ENCODE measurements at places on chromosomes 12 and 14. TPM values are rescaled to one million over a fixed set of nuclear protein-coding genes. Genes with fewer than 3 reads are reported as not detected.
A peak's percentile ranks its signal among the peaks of the same experiment; 100 is the strongest.

The FIGNL2 gene
- 0.76 TPM for total RNA-seq

The SYT1 gene
- total RNA-seq = not detected

The CCDC175 gene
- total RNA-seq = not detected

DNA sequence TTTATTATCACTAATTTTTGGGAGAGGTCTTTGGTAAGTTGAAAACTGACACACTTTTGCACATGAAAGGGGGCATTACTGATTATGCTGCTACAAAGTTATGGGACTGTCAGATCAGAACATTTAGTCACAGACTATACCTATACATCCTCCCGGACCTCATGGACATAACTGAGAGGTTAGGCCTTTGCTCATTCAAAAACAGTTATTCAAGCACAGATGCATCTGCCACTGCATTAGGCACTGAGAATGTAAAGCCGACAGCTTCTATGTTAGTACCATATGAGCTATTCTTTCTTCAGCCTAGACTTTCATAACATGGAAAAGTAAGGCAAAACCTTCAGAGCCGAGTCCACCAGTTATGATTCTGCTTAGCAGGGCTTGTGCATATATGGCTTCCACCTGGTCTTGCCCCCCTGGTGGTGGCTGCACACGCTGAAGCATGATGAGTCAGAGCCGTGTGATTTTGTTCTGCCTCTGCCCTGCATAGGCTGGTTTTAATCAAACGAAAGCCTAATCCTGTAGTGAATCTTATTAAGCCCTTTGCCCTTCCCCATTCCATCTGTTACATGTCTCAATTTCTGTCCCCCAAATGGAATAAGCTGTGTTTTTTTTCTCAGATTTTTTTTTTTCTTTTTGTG lies 21.8 kb upstream of the RNU6-8 start:
- no peak for DNase-seq
- H3K36me3 ChIP-seq = peaks cover 6% of the 10 kb centered on the region
- no peak overlapping the region for H3K27ac ChIP-seq

The CLEC4A gene
- total RNA-seq = 2.7 TPM

DNA sequence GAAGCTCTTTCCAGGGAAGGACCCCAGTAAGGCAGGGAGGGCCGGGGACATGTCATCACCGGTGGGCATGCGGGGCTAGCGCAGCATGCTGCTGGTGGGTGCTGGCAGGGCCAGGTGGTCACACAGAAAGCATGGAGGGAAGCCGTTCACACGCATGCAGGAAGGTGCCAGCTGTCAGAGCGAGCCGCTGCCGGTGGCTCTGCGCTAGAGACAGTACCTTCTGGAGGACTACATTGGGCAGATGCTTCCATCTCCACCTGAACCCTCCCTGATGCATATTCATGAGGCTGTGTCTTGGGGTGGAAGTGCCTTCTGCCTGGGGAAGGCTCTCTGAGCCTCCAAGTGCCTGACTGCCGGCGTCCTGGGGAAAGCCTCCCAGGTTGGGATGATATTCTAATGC lies 203.8 kb downstream of the CALM1 start:
- no peaks in the 10 kb centered on the region for H3K4me1 ChIP-seq
- H3K36me3 ChIP-seq = peaks cover 2% of the 10 kb centered on the region
- H3K27me3 ChIP-seq = peaks cover 45% of the 10 kb centered on the region
- H3K4me3 ChIP-seq = no peak overlapping the region

DNA sequence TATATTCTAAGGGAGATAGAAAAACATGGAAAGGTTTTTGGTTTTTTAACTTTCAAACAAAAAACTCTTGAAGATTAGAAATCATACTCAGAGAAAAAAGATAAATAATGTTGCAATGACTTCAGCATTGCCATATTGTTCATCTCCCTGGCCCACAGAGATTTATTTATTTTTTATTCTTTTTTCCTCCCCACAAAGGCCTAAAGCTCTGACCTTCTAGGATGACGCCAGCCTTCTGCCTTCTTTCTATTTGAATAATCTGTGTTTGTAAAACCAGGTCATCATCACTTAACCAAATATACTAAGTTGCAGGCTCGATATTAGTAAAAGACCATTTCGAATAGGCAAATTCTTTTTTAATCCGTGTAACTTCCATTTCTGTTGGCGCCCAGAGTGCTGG lies 4.4 kb upstream of the DCP1B start:
- no peak overlapping the region for H3K27ac ChIP-seq
- H3K4me1 ChIP-seq = peaks cover 8% of the 10 kb centered on the region
- DNase-seq = no peak
- H3K4me3 ChIP-seq = no peak overlapping the region
- H3K27me3 ChIP-seq = peaks cover 8% of the 10 kb centered on the region

The ADAM20 gene
- 0.37 TPM for total RNA-seq

DNA sequence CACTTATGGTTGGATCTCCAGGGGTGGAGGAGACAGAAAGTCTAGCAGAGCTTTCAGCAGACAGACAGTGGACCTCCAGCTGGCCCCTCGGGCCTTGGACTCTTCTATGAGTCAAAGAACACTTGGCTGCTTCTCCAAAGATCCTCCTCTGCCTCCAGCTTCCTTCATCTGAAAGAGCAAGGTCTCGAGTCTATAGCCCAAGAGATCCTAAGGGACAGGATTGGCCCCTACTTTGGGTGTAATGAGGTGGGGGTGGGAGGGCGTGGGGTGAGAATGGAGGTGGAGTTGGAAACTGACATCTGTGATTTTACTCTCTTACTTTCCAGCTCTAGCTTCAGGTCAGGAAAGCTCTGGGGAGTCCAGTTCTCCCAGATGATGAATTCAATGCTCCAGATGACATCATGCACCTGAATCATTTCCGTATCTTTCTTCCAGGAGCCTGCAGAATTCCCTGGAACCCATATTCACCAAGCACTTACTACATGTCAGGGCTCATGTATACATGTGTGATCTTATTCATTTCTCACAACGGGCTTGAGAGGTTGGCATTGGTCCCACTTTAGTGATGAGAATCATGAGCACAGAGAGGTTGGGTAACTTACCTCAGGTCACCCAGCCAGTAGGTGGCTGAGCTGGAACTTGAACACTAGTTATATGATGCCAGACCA lies 10.2 kb upstream of the PGF start:
- peak overlapping the region; percentile 34 for H3K27ac ChIP-seq
- H3K36me3 ChIP-seq = peaks cover 4% of the 10 kb centered on the region
- peaks cover 8% of the 10 kb centered on the region for H3K4me1 ChIP-seq
- DNase-seq = no peak

DNA sequence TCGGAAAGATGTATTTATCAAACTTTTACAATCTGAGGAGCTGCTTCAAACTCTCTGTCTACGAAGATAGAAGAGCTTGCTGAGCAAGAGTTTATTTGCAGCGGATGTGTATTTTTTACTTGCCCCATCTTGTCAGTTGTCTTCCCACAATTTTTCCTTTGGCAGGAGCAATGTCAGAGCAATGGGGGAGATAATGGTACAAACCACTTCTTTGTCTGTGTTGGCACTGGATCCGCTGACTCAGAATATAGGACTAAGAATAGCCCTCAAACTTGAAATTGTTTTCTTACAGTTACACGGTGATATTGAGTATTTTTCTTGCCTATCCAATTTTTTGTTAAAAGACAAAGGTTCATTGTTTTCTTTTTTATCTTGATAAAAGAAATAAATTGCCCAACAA lies 27.6 kb downstream of the HELB start:
- peaks cover 20% of the 10 kb centered on the region for H3K36me3 ChIP-seq
- peaks cover 30% of the 10 kb centered on the region for H3K4me1 ChIP-seq
- peak overlapping the region; percentile 44 for H3K27ac ChIP-seq

DNA sequence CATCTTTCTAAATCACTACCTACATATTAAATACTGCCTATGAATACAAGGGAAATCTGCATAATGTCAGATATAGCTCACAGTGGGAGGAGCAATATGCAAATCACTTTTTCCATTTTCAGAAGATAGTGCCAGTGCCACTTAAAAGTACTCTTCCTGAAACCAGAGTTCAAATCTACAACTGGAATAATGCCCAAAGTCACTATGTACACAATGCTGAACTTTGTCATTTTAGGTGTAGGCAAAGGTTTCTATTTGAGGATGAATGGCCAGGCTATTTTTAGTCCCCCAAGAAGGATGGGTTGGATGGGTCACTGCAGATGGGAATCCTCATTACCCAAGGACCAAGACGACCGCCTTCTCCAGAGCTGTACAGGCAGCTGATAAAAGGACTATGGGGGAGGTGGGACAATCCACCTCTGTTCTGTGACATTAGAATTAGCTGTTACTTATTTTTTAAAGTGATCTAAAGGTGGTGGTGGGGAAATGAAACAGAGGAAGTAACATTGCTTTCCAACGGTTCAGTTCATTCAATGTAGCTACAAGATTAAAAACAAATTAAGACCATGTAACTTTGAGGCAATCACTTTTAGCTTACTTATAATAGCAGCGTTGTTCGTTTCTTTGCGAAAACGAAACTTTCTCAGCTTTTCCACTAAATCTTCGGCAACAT lies 5.6 kb downstream of the GMFB start:
- peak overlapping the region; percentile 36 for H3K4me3 ChIP-seq
- peaks cover 44% of the 10 kb centered on the region for H3K4me1 ChIP-seq
- H3K27ac ChIP-seq = peak overlapping the region; percentile 73
- H3K36me3 ChIP-seq = peaks cover 3% of the 10 kb centered on the region

- DNase-seq = no peak
- H3K36me3 ChIP-seq = no peaks in the 10 kb centered on the region
- H3K4me3 ChIP-seq = no peak overlapping the region
- H3K4me1 ChIP-seq = no peaks in the 10 kb centered on the region
- H3K27me3 ChIP-seq = no peaks in the 10 kb centered on the region
Observed at GRCh38 chr12:29702972-29703371, 80.8 kb downstream of the TMTC1 start.

DNA sequence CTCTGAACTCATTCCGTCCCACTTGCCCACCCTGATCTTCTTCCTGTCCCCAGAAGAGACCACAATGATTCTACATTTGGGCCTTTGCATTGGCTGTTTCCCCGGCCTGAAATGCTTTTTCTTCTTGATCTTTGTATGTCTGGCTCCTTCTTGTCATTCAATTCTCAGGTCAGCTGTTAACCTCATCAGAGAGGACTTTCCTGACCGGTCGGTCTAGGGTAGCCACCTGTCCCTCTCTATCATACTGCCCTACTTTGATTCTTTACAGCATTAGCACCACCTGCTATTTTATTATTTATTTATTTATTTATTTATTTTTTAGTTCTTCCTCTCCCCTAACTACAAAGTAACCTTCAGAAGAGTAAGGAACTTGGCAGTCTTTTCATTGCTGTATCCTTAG lies 84.3 kb downstream of the DYRK2 start:
- H3K27me3 ChIP-seq = peaks cover 6% of the 10 kb centered on the region
- DNase-seq = no peak

DNA sequence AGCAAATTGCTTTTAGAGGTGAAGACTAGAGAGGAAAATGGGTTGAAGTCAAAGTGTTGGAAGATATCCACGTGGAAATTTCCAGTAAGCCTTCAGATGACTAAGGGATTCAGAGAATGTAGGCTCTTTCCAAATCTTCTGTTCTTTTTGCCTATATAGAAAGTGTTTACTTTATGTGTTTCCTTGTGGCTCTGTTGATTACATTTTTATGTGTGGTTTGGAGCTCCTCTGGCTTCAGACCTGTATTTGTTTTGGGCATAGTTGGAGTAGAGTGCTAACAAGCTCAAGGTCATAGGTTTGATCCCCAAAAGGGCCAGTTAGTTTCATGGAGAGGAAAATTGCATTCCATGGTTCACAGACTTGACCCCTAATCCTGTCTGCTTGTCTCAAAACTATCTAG lies 91.9 kb downstream of the IGF1 start:
- no peak overlapping the region for H3K27ac ChIP-seq
- H3K4me1 ChIP-seq = no peaks in the 10 kb centered on the region
- DNase-seq = no peak
- H3K36me3 ChIP-seq = no peaks in the 10 kb centered on the region

- H3K4me1 ChIP-seq = peaks cover 3% of the 10 kb centered on the region
- H3K27me3 ChIP-seq = peaks cover 22% of the 10 kb centered on the region
Observed at GRCh38 chr12:39277416-39277815, 165.5 kb downstream of the KIF21A start.

DNA sequence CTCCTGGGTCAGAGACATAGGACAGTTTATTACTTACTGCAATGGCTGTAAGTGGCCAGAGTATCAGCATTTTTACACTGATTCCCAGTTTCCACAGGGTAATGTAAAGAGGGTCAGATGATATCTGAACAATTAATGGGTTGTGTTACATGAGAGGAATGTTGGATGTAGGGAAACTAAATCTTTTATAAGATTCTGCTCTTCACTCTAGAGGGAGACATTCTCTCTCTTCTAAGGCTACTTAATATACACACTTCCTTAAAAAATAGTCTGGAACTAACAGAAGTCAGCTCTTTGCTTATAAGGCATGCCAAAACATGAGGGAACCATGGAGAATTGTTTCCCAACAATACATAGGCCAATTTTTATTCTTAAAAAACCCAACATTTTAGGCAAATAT lies 389.8 kb downstream of the ETNK1 start:
- no peaks in the 10 kb centered on the region for H3K27me3 ChIP-seq
- H3K36me3 ChIP-seq = no peaks in the 10 kb centered on the region

GRCh38 chr12:25436206-25437030 lies 116.7 kb downstream of the LMNTD1 start:
- peak overlapping the region; percentile 33 for H3K4me3 ChIP-seq
- peaks cover 22% of the 10 kb centered on the region for H3K27me3 ChIP-seq
- no peak for DNase-seq

The SERPINA1 gene
- total RNA-seq = 3.5 TPM

The TESPA1 gene
- total RNA-seq = 121 TPM

The FAM186B gene
- 0.37 TPM for total RNA-seq

DNA sequence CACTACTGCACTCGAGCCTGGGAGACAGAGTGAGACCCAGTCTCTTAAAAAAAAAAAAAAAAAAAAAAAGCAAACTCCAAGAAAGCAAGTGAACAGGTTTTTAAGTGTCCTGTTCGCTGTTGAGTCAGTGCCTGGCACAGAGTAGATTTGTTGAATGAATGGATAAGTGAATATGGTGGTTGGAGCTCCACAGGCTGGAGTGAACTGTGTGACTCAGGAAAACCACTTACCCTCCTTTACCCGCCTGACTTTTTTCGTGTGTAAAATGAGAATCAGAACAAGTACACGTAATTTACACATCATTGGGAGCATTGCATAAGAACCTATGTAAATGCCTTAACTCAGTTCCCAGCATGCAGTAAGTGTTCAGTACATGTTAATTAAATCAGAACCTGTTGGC lies 24.0 kb upstream of the ESRRB start:
- peaks cover 70% of the 10 kb centered on the region for H3K27me3 ChIP-seq
- H3K36me3 ChIP-seq = peaks cover 2% of the 10 kb centered on the region
- H3K4me3 ChIP-seq = no peak overlapping the region
- no peak for DNase-seq
- H3K4me1 ChIP-seq = peaks cover 7% of the 10 kb centered on the region

The TAS2R7 gene
- not detected for total RNA-seq

DNA sequence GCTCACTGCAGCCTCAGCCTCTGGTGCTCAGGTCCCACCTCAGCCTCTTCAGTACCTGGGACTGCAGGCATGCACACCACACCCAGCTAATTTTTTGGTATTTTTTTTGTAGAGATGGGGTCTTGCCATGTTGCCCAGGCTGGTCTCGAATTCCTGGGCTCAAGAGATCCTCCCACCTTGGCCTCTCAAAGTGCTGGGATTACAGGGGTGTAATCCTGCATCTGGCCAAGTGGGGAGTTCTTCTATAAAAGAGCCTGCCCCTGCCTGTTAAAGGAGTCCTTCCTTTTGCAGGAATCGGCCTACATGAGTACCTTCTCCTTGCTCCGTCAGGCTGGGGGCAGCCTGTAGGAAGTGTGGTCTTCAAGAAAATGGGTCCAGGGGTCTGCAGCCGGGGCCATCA lies 54.1 kb upstream of the RASSF3 start:
- no peaks in the 10 kb centered on the region for H3K27me3 ChIP-seq
- no peaks in the 10 kb centered on the region for H3K36me3 ChIP-seq
- H3K4me1 ChIP-seq = peaks cover 16% of the 10 kb centered on the region
- no peak for DNase-seq

The CS gene
- total RNA-seq = 189 TPM
